ENCODE measurements at places on chromosomes 6 and 20.

DNA sequence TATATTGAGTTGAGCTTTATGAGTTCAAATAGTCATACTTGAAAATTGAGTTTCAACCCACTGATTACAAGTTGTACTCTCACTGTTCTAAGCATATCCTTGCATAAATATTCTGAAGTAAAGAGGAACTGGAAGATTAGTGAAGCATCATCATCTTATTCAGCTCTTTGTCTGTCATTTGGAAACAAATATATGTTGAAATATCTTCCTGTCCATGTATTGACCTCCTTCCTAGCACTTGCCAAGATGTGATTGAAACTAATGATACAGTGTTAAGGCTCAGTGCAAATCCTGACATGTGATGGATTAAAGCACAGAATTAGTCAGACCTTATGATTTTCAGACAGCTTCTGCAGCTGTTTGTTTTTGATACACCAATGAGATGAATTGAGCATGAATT is 434.3 kb downstream of the TBC1D32 start:
- no peak for DNase-seq

DNA sequence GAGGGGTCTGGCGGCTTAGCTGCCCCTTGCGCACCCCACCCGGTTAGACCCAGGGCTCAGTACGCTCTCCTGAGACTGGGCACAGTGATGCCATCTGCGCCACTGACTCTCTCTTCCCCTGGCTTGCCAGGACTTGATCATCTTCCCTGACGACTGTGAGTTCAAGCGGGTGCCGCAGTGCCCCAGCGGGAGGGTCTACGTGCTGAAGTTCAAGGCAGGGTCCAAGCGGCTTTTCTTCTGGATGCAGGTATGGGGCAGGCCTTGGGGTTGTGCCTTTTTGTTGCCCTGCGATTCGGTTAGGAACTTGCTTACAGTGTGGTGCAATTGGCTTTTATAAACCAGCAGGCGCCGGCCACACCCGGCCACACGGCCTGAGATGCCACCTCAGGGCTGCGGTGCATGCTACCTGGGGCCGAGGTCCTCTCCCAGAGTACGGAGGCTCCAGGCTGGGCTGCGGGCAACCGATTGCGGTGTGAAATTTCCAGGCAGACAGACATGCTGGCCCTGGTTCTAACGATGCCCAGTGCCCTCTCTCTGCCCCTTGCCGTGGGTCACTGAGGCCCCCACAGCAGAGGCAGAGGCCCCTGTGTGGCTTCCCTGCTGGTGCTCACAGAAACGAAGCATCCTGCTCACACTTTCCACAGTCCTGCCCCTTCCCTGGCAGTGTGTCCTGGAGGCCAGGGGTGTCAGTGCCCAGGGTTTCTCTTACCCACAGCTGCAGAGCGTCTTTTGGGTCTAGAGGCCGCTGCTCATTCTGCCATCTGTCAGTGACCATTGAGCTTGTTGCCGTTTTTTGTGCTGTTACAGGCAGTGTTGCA is 1.7 kb downstream of the ADRM1 start:
- no peak for DNase-seq

- DNase-seq: no peak
Measured at GRCh38 chr20:32513031-32513866, 71.9 kb downstream of the NOL4L start.

DNA sequence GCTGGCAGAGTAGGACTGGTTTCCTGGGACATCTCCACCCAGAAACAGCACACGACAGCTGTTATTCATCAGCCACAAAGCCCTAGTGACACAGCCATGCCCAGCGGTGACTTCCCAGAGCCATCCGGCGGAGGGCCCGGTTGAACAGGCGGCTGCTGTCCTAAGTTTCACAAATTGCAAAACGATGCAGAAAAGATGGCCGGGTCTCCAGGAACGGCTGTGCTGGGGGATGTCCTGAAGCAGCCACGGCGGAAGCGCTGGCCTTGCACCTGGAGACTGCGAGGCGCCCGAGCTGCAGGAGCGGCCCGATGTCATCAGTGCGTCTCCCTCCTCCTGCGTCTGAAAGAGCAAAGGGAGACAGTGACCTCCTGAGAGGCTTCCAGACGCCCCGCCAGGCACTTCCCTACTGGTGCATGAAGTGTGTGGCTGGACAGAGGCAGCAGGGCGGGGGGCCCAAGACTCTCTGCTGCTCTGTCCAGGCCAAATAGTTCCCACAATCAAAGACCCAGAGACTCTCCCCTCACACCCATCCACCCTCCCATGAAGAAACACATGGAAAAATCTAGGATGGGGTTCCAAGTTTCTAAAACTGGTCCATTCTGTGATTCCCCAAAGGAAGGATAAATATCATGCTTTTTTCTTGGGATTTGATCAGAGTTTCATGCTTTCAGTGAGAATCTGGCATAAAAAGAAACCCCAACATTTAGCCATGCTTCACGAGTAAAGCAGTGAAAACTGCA is 44.0 kb downstream of the SSR1 start:
- DNase-seq: no peak

DNA sequence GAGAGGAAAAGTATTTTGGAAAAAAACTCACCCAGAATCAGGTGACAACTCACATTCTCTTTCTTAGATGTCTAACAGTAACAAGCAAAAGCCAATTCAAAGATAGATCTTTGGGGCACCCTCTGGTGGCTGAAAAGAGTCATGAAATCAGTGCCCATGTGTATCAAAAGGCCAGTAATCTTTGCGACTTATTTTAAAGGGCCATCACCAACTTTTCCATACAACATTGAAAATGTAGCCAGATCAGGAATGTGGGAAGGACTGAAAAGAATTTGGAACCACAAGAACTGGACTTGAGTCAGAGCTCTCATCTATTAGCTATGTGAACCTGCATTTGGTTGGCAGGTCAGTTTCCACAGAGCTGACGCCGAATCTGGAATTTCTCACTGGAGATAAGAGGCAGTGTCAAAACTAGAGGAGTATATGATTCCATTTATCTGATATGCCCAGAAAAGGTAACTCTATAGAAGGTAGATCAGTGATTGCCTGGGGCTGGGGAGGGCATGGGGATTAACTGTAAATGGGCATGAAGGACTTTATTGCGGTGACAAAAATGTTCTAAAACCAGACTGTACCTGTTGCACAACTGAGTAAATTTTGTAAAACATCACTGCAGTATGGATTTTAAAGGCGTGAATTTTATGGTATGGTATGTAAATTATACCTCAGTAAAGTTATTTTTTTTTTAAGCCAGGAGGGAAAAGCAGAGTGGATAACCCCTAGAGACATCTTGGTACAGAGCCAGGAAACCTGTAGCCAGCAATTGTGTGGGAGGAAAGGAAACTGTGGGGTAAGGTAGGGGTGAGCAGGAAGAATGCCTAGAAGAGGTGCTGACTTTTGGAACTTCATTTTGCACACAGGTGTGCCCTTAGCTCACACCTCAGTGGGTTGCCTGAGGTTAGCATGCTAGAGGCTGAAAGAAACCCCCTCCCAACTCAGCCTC is 117.1 kb upstream of the ASF1A start:
- DNase-seq: peak; percentile 56

DNA sequence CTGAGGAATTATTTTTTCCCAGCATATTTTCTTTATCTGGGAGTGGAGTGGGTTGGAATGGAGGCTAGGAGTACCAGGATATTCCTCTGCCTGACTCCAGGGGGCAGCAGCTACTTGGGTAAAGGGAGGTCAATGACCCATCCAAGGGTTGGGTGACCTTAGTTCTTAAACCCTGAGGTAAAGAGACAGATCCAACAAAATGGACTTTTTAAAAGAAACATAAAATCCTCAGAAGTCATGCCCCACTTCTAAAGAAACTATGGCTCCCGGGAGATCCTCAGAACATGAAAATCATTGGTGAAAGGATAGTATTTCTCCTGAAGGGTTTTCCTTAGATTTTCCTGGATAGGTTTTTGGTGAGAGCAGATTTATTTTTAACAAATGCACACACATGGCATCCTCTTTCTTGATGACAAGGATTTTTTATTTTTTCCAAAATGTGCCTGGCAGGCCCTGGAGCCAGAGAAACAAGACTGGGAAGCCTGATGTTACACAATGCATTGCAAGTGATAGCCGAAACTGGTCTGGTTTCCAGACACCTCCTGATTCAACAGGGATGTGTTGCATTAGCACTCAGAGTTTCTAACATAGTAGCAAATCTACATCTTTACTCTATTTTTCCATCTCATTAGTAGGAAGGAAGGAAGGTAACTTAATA is 240.9 kb upstream of the BTBD3 start:
- no peak for DNase-seq

DNA sequence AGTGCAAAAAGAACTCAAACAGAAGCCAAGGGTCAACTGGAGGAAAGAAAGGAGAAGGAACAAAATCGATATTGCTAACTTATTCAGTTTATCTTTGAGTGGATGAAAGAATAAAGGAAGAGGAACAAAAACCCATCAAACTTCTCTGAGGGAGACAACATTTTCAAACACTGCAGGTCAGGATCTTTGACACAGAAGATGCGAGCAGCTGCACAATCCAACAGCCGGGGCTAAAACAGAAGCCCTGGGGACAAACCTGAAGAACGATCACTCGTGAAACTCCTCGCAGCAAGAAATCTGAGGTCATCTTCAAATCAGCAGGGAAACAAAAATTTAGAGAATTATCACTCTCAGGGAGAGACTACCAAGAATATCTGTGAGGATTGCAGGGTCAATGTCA is 14.2 kb downstream of the SLC23A2 start:
- DNase-seq: no peak

DNA sequence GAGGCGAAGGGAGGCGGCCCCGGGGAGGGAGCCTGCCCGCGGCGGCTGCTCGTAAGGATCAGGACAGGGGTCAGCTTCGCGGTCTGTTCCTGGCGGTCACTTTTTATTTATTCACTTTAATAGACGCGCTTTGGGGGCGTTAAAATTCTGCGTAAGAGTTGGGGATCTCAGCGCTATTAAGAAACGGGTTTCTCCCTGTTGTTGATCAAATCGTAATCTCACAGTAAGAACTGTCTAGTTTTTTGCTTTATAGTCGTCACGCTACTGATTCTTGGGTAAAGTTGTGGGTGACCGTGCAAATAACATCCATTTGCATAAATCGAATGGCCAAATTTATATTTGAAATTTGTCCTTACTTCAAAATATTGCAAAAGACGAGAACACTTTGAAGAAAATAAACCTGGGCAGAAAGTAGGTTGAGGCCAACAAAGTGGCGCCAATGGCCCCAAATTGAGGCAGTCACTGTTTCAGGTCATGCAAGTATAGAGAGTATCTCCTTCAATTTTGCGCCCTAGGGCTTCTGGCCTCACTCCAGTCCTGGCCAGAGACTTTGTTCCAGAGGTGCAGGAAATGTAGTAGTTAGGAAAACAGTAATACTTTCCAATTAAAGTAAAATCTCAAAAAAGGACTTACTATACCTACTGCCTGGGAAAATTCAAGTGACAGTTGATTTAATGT is 963 bp upstream of the RMND1 start:
- DNase-seq: no peak

GRCh38 chr20:59579404-59580145 is 24.8 kb upstream of the PHACTR3 start:
- DNase-seq: no peak

- DNase-seq: no peak
Measured at GRCh38 chr6:2900821-2901644, 2.1 kb downstream of the SERPINB9 start.

DNA sequence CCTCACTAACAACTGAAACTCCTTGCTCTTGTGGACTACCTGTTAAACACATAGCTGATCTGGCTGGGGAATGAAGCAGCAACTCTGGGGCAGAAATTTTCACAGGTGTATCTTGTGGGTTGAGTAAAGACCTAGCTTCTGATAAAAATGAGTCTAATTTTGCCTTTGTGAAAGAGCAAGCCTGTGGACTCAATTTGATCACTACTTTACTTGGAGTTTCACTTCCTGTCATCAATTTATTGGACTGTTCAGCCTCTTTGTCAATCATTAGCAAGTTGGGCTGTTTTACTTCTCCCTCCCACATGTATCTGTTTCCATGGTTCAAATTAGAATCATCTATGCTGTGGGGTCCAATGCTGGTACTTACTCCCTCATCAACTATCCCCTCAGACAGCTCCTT is 29.6 kb upstream of the CRIP3 start:
- DNase-seq: no peak

- DNase-seq: no peak
Measured at GRCh38 chr6:127484212-127484863, 25.1 kb upstream of the KIAA0408 start.

- DNase-seq: no peak
Measured at GRCh38 chr6:105898286-105898685, 187.8 kb upstream of the PRDM1 start.

GRCh38 chr6:161359618-161359945 is 85.7 kb upstream of the AGPAT4 start:
- DNase-seq: no peak

DNA sequence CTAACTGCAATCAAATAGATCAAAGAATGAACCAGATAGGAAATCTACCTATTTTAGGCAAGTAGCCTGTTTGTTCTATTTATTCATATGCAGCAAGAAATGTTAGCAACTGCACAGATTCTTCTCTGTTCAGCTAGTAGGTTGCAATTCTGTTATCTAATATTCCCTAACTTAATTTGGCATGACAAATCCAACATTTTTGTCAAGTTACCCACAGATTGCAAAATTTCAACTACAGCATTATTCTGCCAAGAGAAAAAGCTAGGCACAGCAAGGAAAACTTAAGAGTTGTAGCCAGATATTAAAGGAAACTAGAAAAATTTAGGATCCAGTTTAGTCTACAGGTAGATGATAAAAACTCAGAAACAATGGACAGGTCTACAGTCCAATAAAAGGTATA is 104.4 kb upstream of the SYNCRIP start:
- no peak for DNase-seq

- no peak for DNase-seq
Measured at GRCh38 chr6:134934793-134935485, 15.0 kb downstream of the ALDH8A1 start.

- no peak for DNase-seq
Measured at GRCh38 chr6:11330413-11330760, 97.9 kb upstream of the NEDD9 start.

GRCh38 chr6:126657561-126658175 is 317.8 kb downstream of the CENPW start:
- DNase-seq: no peak

DNA sequence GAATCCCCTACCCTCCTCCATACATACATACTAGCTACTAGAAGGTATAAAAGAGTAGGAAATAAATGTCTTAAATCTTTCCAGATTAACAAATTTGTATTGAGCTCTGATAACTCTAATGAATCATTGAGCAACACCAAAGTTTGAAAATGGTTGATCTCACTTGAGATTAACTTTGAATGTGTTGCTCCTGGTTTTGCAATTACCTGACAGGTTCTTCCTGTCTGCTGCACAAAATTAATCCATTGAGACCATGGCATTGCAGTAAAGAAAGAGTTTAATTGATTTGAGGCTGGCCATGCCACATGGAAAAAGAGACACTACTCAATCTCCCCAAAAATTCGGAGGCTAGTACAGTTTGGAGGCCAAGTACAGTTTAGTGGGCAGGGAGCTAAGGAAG is 21.3 kb upstream of the EZR start:
- no peak for DNase-seq

- no peak for DNase-seq
Measured at GRCh38 chr6:141744194-141744925, 388.4 kb upstream of the GJE1 start.

- no peak for DNase-seq
Measured at GRCh38 chr6:122416825-122417224, 17.4 kb downstream of the HSF2 start.

- no peak for DNase-seq
Measured at GRCh38 chr6:150759483-150759882, 106.0 kb upstream of the MTHFD1L start.

All from activated T-helper 2 cell treated with anti-CD3 and anti-CD28 coated beads, Interferon-gamma antibody, Interleukin-2, Interleukin-4, amounts not matched to agents 10 μg/mL and 5 μg/mL and 100 μg/mL, durations not matched to agents 14 hours and 24 hours and 36 hours (primary cell).